ENCODE measurements at places on chromosomes 4 and X.

DNA sequence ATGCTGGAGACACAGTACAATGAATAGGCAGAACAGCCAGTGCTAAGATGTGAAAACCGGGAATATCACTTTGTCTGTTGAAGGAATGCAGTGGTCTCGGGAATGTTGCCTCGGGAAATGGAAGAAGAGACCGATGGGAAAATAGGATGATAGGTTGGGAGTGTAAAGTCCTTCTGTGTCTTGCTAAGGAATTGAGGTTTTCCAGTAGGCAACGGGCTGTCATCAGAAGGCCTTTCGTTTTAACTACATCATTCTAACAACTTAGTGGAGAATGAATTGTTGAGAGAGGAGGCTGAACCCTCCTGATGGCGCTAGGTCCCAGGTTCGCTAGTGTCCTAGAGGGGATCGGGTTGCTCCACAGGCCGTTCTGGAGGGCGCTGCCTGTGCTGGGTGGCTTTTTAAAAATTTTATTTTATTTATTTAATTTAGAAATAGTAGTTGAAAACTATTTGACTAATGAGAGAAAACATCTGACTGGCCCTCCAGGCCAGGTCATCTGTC is 730 bp downstream of the VBP1 start:
- DNase-seq: no peak

DNA sequence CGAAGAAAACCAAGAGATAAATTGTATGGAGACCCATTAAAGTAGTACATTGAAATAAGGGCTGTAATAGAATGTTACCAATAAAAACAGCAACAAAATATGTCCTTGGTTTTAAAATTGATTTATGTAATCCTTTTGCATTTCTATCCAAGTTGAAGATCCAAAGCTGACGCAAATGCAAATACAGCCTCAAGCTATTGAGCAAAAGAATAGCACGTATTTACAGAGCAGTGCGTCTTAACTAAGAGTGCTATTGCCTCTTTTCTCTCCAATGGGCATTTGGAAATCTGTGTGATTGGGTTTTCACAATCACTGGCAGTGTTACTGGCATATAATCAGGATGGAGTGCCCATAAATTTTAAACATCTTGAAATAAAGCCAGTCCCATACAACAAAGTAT is 417.4 kb downstream of the TLL1 start:
- no peak for DNase-seq

DNA sequence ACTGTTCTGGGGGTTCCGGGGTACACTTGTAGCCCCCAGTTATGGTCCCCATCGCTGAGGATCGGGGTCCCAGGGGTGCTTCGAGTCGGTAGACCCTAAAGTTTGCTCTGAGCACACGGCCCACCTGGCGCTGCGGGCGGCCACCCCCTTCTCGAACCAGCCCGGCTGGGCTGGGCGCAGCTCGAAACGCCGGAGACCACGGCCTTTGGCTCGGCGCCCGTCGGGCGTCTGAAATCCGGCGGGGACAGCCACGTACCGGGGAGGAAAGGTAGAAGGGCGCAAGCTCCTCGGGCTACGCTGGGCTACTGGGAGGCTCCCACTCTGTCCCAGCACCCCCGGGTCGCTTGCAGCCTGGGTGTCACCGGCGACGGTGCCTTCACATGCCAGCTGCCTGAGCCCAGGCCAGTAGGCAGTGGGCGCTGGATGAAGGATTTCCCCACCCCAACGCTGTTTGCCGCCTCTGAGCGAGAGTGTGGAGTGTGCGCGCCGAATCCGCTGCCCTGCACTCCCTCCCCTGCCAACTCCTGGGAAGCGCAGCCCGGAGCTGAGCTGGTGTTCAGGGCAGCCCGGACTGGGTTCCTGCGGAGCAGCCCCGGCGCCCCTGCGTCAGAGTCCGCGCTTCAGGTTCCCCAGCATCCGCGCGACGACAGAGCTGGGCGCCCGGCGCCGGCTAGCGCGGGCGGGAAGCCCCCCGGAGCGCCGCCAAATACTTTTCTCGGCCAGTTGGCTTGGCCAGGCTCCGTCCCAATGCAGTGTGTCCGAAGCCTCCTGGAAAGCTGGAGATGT is 637 bp downstream of the MAMLD1 start:
- DNase-seq: no peak

- no peak for DNase-seq
Observed at GRCh38 chr4:121800638-121800960, 524 bp upstream of the EXOSC9 start.

DNA sequence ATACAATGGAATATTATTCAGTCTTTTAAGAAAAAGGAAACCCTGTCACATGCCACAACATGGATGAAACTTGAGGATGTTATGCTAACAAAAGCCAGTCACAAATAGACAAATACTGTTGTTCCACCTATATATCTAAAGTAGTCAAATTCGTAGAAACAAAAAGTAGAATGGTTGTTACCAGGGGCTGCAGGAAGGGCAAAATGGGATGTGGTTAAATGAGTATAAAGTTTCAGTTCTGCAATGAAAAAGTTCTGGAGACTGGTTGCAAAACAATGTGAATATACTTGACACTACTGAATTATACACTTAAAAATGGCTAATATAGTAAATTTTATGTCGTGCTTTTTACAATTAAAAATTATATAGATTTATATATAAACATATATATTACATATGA is 12.2 kb downstream of the SPOCK3 start:
- DNase-seq: no peak

DNA sequence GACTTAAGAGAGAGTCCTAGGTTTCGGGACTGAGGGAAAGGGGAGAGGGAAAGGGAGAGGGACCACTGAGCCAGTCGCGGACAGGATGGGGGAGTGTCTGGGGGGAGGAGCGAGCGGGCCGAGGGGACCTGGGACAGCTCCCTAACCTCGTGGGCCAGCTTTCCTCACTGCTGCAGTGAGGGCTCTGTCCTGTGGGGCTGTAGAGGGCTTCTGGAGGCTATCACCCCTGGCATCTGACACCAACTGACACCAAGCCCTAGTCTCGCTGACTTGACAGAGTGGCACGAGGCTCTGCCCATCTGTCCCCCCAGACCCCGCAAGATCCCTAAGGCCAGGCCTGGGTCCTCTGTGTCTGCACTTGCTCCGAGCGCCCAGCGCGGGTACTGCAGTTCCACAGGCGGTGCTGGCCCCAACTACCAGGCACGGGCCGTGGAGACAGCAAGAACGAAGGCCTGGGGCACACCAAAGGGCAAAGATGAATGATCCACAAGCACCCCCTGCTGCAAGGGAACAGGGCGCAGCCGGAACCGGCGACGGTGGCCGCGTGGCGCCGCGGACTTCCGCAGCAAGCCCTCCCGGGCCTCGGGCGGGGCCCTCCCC is 465 bp downstream of the HAUS7 start:
- DNase-seq: no peak

DNA sequence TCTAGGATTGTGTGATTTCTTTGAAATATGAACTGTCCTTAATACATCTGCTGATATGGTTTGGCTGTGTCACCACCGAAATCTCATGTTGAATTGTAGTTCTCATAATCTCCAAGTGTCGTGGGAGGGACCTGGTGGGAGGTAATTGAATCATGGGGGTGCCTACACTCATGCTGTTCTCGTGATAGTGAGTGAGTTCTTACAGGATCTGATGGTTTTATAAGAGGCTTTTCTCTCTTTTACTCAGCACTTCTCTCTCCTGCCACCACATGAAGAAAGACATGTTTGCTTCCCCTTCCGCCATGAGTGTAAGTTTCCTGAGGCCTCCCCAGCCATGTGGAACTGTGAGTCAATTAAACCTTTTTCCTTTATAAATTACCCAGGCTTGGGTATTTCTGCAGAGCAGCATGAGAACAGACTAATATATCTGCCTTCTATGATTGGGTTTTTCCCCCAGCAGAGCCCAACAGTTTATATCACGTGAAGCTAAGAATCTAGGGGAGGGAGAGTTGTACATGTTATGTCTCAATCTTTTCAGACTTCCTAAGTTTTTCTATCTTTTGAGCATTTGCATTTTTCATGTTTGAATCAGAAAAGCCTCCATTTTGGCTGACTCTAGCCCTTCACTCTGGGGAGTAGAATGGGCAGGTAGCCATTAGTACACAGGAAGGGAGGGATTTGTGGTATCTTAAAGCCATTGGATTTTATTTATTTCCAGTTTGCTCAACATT is 58.9 kb downstream of the PLAC1 start:
- DNase-seq: no peak

GRCh38 chr4:123553279-123553678 is 156.7 kb downstream of the SPRY1 start:
- DNase-seq: no peak

DNA sequence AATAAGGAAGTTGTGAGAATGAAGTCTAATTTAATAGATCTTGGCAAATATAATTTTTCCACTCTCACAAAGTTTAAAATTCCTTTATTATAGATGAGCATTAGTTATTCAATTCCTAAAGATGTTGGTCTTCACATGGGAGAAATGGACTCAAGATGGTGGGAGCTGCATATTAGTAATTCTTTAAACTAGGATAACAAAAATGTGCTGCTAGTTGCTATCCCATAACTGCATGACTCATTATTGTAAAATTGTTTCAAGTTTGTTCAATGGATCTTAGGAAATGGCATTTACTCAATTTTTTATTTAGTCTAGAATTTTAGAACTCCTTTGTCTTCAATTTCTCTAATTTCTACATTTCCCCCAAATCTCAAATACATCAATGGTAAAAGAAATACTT is 155.8 kb downstream of the ATP10D start:
- DNase-seq: no peak

DNA sequence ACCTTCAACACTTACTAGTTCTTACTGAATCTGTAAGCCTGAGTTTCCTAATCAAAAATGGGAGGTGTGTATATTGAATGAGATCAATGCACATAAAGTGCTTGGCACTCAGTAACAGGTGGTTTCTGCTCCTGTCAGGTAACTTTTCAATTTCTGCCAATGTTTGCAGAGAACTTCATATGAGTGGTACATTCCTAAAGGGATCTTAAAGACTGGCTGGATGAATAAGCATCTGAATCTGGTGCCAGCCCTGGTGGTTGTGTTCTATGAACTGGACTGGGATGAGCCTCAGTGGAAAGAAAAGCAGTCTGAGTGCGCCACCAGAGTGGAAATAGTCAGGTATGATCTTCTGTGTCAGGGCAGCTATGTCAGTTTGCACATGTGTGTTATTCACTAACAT is 7.0 kb downstream of the TRAPPC11 start:
- no peak for DNase-seq

GRCh38 chr4:16157609-16158503 is 68.4 kb downstream of the TAPT1 start:
- no peak for DNase-seq

DNA sequence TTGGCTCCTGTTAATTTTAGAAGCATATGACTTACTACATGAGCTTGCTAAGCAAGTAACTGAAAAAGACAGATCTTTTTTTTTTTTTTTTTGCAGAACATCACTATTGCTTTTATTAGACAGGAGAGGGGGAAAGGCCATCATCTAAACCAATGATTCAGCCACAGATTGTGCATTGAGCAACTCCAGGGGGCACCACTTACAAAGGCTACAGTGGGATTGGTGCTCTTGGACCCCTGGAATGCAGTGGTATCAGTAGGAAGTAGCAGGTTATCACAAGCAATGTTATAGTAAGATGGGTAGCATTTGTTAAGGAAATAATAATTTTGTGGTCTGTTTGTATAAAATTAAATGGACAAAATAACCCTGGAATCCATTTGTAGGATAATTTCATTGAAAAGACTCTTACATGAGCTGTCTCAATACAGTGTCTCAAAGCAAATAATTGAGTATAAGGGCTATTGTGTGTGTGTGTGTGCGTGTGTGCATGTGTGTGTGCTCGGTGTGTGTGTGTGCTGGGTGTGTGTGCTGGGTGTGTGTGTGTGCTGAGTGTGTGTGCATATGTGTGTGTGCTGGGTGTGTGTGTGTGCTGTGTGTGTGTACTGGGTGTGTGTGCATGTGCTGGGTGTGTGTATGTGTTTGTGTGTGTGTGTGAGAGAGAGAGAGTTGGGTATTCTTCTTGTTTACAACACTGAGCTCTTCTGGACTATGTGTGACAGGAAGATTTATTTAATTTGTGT is 296.3 kb downstream of the PCDH7 start:
- no peak for DNase-seq

DNA sequence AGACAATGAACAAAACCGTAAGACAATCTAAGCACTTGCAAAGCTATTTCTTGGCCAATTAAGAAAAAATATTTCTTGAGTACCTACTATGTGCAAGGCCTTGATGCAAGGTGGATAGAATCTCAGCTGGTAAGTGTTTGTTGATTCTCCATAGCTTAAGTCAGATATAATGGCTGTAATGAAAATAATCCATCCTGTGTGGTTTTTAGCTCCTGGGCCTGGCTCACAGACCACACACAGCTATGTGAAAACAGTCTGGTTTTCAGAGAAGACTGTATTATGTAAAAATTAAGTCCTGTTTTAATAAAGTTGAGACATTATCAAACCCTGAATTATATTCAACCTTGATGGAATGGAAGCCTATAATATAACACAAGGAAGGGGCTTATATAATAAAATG is 7.8 kb upstream of the DDIT4L start:
- DNase-seq: no peak

GRCh38 chrX:42695800-42696358 is 82.1 kb downstream of the PPP1R2C start:
- no peak for DNase-seq

- DNase-seq: no peak
Observed at GRCh38 chr4:101348367-101348827, 1.1 kb upstream of the PPP3CA start.

DNA sequence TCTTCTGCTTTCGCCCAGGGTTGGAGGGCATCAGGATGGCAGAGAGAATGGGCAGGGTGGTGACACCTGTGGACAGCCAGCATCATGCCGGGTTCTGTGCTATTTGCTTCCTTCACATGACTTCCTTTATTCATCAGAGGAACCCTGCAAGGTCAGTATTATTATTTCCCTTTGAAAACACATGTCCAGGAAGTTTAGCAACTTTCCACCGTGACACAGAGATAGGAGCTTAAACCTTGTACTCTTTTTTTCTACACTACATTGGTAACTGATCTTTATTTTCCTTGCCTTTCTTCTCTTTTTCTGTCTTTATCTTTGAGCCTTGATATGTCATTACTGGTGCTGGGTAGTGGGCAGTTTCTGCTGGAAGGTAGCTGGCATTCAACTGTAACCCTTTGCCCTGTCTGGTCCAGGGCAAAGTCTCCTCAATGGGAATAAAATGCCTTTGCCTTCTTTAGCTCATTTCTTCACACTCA is 5.0 kb upstream of the MGST2 start:
- no peak for DNase-seq

All from T-helper 1 cell (primary cell).